ENCODE measurements at places on chromosomes 1 and 21. TPM values are rescaled to one million over a fixed set of nuclear protein-coding genes. Genes with fewer than 3 reads are reported as not detected.

DNA sequence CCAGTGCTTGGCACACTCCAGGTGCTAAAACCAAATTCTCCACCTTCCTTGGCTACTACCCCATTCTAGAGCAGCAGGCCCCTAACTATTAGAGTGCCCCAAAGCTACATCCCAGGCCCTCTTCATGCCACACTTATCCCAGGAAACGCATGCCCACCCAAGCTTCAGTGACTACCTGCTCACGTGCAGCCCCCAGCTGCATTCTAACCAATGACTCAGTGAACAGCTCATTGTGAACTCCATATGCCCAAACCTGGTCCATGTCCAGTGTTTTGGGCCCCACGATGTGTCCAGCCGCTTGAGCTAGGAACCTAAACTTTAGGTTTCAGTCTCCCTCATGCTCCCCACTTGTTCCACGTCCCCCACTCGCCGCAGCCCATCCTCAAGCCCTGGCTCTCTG, 41.5 kb downstream of the NKAIN1 start:
- no peak overlapping the region for H3K27ac ChIP-seq
- H3K27me3 ChIP-seq, result no peaks in the 10 kb centered on the region
- H3K4me1 ChIP-seq, result peaks cover 8% of the 10 kb centered on the region

DNA sequence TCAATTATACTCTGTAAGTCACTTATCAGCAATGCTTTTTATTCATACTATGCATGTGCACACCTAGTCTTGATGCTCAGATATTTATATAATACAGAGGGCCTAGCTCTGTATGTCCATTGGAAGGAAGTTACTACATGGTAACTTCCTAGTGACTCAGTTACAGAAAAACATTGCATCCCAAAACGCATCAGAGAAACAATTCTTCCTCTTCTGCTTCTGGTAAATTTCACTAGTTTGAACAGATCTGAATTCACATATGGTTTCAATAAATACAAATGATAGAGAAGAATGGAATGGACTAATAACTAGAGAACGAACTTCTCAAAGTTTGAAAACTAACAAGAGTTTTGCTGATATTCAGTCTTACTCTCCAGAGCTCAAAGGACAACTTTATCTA, 811.3 kb upstream of the ADGRL2 start:
- DNase-seq, result no peak
- peaks cover 5% of the 10 kb centered on the region for H3K4me1 ChIP-seq
- H3K27ac ChIP-seq, result no peak overlapping the region
- H3K4me3 ChIP-seq, result no peak overlapping the region
- no peaks in the 10 kb centered on the region for H3K27me3 ChIP-seq

GRCh38 chr1:9249534-9250410, 15.2 kb downstream of the H6PD start:
- H3K27ac ChIP-seq, result no peak overlapping the region
- no peak overlapping the region for H3K4me3 ChIP-seq
- H3K36me3 ChIP-seq, result no peaks in the 10 kb centered on the region
- H3K27me3 ChIP-seq, result no peaks in the 10 kb centered on the region

- no peaks in the 10 kb centered on the region for H3K4me1 ChIP-seq
- no peaks in the 10 kb centered on the region for H3K36me3 ChIP-seq
- no peak overlapping the region for H3K4me3 ChIP-seq
- H3K27me3 ChIP-seq, result no peaks in the 10 kb centered on the region
- no peak for DNase-seq
Observed at GRCh38 chr1:222049176-222049575, 307.3 kb upstream of the DUSP10 start.

- no peaks in the 10 kb centered on the region for H3K36me3 ChIP-seq
- peaks cover 21% of the 10 kb centered on the region for H3K4me1 ChIP-seq
- no peak overlapping the region for H3K4me3 ChIP-seq
- H3K27me3 ChIP-seq, result no peaks in the 10 kb centered on the region
Observed at GRCh38 chr1:24536391-24536840, 19.5 kb upstream of the NCMAP start.

DNA sequence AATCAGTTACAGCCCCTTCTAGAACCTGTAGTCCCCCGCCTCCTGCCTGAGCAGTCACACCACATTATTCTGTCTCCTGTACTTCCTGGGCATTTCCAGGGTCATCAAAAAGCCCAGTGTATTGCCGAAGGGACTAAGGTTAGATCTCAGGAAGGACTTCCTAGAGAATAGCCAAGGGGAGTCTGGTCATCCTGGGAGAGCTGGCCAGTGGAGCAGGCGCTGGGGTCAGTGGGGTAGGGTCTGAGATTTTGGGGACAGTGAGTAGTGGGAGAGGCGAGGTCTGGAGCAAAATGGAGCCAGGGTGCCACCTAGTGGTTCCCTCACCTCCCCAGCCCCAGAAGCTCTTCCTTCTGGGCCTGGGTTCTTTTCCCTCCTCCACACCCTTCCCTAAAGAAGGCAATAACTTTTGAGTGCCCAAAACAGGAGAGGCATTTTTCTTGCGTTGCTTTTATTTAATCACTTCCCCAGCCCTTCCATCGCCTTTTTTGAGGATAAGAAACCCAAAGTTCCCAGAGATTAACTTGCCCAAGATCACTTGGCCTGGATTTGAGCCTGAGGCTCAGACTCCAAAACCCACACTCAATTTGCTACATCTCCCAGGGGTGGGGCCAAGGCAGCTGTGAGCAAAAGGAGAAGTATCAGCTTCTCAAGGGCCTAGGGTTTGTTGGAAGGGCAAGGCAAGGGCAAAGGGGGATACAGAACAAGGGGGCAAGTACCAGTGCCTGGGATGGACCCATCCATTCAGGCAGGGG, 7.3 kb upstream of the PMVK start:
- peak overlapping the region; percentile 72 for H3K27ac ChIP-seq
- H3K36me3 ChIP-seq, result no peaks in the 10 kb centered on the region
- DNase-seq, result peak; percentile 79

Gene ID3
- 164 TPM for total RNA-seq

Gene ADAMTS5
- 0.47 TPM for total RNA-seq

Gene TXNIP
- total RNA-seq, result 29.1 TPM

Gene OR2G6
- not detected for total RNA-seq

Gene PAPPA2
- total RNA-seq, result 1.4 TPM

GRCh38 chr1:230423261-230423660, 2.9 kb downstream of the PGBD5 start:
- DNase-seq, result peak; percentile 48
- 0 out of 2 replicates have a peak, but pooled peaks cover 3% of the 10 kb centered on the region for H3K36me3 ChIP-seq

DNA sequence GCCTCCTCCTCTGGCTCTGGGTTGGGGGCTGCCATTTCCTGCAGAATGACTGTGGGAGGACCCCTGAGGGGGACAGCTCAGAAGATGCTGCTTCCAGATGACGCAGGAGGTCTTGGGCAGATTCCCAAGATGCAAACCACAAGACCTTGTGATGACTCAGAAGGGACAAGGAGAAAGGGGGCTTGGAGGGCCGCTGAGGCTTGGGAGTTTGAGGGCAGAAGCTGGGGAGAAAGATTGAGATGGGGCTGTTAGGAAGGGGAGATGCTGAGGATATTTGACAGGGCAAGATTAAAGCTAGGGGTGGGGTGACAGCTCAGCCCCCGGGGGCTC, 7.5 kb downstream of the PTPRU start:
- H3K36me3 ChIP-seq, result no peaks in the 10 kb centered on the region
- H3K4me3 ChIP-seq, result no peak overlapping the region
- peaks cover 23% of the 10 kb centered on the region for H3K4me1 ChIP-seq
- H3K27me3 ChIP-seq, result peaks cover 12% of the 10 kb centered on the region

GRCh38 chr1:158485455-158485854, 13.4 kb downstream of the OR10R2 start:
- DNase-seq, result no peak
- no peak overlapping the region for H3K4me3 ChIP-seq
- H3K27ac ChIP-seq, result no peak overlapping the region
- H3K36me3 ChIP-seq, result no peaks in the 10 kb centered on the region
- H3K27me3 ChIP-seq, result no peaks in the 10 kb centered on the region

DNA sequence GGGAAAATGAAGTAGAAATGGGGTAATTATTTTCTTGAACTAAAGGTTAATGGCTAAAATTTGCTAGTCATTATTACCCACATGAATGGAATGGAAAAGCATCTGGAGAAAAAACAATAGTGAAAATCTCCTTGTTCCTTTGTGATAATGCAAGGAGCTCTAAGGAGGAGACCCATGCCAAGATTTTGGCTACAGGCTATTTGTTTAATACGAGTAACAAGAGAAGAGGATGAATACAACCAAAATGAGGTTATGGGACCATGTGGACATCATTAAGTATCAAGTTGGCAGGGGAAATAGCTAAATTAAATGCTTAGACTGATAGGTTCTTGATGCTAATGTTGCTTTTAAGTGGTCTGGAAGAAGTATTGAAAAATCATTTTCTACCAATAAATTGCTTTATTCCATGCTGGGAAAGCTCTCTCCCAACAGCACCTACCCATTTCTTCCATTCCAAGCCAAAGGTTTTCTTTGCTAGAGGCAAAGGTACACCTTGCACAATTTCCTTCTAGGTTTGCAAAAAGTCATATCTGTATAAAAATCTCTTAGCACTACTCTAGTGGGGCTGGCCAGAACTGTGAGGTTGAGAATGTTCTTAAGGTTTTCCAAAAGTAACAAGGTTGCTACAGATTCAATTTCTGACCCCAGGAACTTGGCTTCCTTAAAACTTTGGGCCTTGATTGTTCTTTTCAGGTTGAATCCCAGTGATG, 100.2 kb downstream of the SMYD2 start:
- H3K4me3 ChIP-seq, result no peak overlapping the region
- H3K4me1 ChIP-seq, result peaks cover 25% of the 10 kb centered on the region
- peak overlapping the region; percentile 63 for H3K27ac ChIP-seq
- peaks cover 11% of the 10 kb centered on the region for H3K36me3 ChIP-seq
- DNase-seq, result no peak
- no peaks in the 10 kb centered on the region for H3K27me3 ChIP-seq

Gene SH2D1B
- total RNA-seq, result not detected

DNA sequence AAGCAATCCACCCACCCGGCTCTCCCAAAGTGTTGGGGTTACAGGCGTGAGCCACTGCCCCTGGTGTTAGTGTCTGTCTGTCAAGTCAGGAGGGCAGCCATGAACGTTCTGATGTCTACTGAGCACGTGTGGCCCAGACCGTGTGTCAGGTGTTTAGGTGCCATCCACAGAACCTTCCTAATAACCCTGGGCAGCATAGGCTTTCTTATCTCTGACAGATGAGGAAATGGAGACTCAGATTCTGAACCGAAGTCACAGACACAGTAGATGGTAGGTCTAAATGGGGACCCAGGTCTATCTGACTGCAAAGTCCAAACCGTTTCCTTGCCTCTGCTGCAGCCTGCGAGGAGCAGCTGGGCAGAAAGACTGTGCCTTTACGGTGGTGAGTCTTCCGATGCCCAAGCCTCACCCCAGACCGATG, 622 bp upstream of the IL6R start:
- DNase-seq, result no peak
- no peaks in the 10 kb centered on the region for H3K36me3 ChIP-seq
- H3K27me3 ChIP-seq, result peaks cover 42% of the 10 kb centered on the region
- H3K4me1 ChIP-seq, result peaks cover 12% of the 10 kb centered on the region
- peak overlapping the region; percentile 70 for H3K4me3 ChIP-seq

Gene KRTAP7-1
- total RNA-seq, result not detected

GRCh38 chr1:162699366-162699765, 67.1 kb downstream of the DDR2 start:
- H3K27ac ChIP-seq, result no peak overlapping the region
- H3K36me3 ChIP-seq, result no peaks in the 10 kb centered on the region
- no peak for DNase-seq
- peaks cover 21% of the 10 kb centered on the region for H3K4me1 ChIP-seq
- no peak overlapping the region for H3K4me3 ChIP-seq
- no peaks in the 10 kb centered on the region for H3K27me3 ChIP-seq

DNA sequence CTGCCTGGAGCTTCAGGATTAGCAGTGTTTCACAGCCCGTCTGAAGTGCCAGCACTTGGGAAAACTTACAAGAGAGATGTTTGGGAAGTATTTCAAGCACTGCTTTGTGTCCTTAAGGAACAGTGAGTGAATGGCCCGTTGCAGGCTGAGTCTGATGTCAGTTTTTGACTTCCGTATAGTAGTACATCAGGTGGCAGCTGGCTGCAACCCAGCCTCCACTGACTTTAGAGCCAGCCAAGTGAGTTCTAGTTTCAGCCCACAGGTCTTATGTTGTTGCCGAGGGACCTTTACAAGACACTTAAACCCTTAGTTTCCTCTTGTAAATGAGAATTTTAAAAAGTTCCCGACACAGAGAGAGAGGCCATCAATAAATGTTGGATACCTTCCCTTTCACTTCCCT, 35.0 kb downstream of the UCK2 start:
- H3K27ac ChIP-seq, result peak overlapping the region; percentile 68
- no peaks in the 10 kb centered on the region for H3K27me3 ChIP-seq
- H3K4me3 ChIP-seq, result no peak overlapping the region
- no peak for DNase-seq
- H3K4me1 ChIP-seq, result peaks cover 67% of the 10 kb centered on the region

GRCh38 chr1:76227621-76228020, 153.1 kb downstream of the ST6GALNAC3 start:
- peaks cover 54% of the 10 kb centered on the region for H3K4me1 ChIP-seq
- no peak overlapping the region for H3K27ac ChIP-seq
- no peaks in the 10 kb centered on the region for H3K27me3 ChIP-seq
- DNase-seq, result no peak
- no peak overlapping the region for H3K4me3 ChIP-seq

- no peaks in the 10 kb centered on the region for H3K36me3 ChIP-seq
- no peak overlapping the region for H3K4me3 ChIP-seq
- H3K27me3 ChIP-seq, result no peaks in the 10 kb centered on the region
- H3K27ac ChIP-seq, result no peak overlapping the region
Observed at GRCh38 chr1:59543211-59543668, 246.3 kb downstream of the FGGY start.

DNA sequence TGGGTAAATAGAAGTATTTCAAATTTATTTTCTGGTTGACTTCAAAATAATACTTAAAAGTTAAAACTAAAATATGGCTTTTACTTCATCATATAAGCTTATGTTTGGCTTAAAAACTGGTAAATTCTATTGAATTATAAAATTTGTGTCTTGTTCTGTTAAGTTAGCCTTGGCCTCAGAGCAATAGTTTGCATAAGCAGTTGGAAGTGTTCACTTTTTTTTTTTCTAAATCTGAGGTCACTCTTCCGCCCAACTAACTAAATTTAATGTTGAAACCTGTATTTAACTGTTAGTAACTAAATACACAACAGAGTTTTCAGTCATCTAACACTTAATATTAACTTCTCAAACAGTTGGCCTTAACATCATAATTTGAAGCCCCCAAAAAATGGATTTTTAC, 871.7 kb upstream of the ADAMTS5 start:
- H3K27me3 ChIP-seq, result no peaks in the 10 kb centered on the region
- H3K27ac ChIP-seq, result no peak overlapping the region
- no peak for DNase-seq
- no peaks in the 10 kb centered on the region for H3K36me3 ChIP-seq
- H3K4me3 ChIP-seq, result no peak overlapping the region
- no peaks in the 10 kb centered on the region for H3K4me1 ChIP-seq

Gene ZSCAN20
- 3.9 TPM for total RNA-seq

DNA sequence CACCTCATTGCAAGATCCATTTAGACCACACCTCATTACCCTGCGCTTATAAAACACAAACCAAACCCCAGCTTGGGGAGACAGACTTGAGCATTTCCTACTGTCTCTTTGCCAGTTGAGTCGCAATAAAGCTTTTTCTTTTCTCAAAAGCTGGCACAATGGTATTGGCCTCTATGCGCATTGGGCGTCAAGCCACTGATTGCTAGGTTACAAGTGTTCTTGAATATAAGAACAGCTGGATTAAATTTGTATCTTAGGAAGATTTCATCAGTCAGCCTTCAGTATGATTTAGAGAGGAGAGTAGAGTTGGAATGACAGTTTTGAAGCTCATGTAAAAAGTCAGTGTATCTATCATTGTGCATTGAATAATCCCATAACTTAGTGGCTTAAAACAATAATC, 84.9 kb upstream of the RAB4A start:
- H3K4me3 ChIP-seq, result no peak overlapping the region
- H3K27ac ChIP-seq, result no peak overlapping the region
- no peaks in the 10 kb centered on the region for H3K27me3 ChIP-seq
- H3K4me1 ChIP-seq, result peaks cover 17% of the 10 kb centered on the region
- no peak for DNase-seq

GRCh38 chr1:56881417-56881816, 26.8 kb downstream of the C8A start:
- H3K27ac ChIP-seq, result no peak overlapping the region
- H3K27me3 ChIP-seq, result no peaks in the 10 kb centered on the region
- H3K36me3 ChIP-seq, result no peaks in the 10 kb centered on the region

Measured in GM23338 (cell line).